Melanocyte of skin (primary cell): ENCODE measurements at places on chromosomes 11 and 22. TPM values are rescaled to one million over a fixed set of nuclear protein-coding genes. Genes with fewer than 3 reads are reported as not detected.

Gene CCDC81
- 0.33 and 1.2 TPM in 2 replicates for total RNA-seq

Gene CRY2
- total RNA-seq = 6.9 and 8.3 TPM in 2 replicates

Gene KDM4E
- total RNA-seq = not detected in 2 replicates

Gene NPTXR
- total RNA-seq = 0.36 and 0.69 TPM in 2 replicates

Gene AIFM3
- total RNA-seq = 2.3 and 3.2 TPM in 2 replicates

Gene APOBEC3C
- 15.5 and 19.3 TPM in 2 replicates for total RNA-seq

Gene GAS2
- total RNA-seq = 2.4 and 4.7 TPM in 2 replicates

Gene SPI1
- total RNA-seq = 0.36 TPM in 1 of 2 replicates, not detected in the other

Gene SPATA19
- not detected in 2 replicates for total RNA-seq

Gene ZW10
- total RNA-seq = 26.6 and 31.0 TPM in 2 replicates

Gene MYEOV
- total RNA-seq = 0.36 TPM in 1 of 2 replicates, not detected in the other

Gene OR5P2
- total RNA-seq = not detected in 2 replicates

Gene TREH
- not detected in 2 replicates for total RNA-seq

Gene SCN2B
- total RNA-seq = not detected in 2 replicates

Gene MAPK8IP2
- total RNA-seq = 6.5 and 9.6 TPM in 2 replicates

Gene TTC36
- 0.77 TPM in 1 of 2 replicates, not detected in the other for total RNA-seq

Gene ACR
- 0.36 TPM in 1 of 2 replicates, not detected in the other for total RNA-seq

Gene FXYD6
- 1.3 and 4.2 TPM in 2 replicates for total RNA-seq

Gene MISFA
- total RNA-seq = 1.3 and 2.9 TPM in 2 replicates

Gene MOB2
- 20.5 and 22.3 TPM in 2 replicates for total RNA-seq

Gene SERPINH1
- 170 and 284 TPM in 2 replicates for total RNA-seq

Gene C11orf42
- not detected in 2 replicates for total RNA-seq

Gene GRAMD1B
- total RNA-seq = 18.3 and 25.6 TPM in 2 replicates

Gene DCHS1
- total RNA-seq = 1.0 and 2.5 TPM in 2 replicates

Gene HEPACAM
- total RNA-seq = not detected in 2 replicates

Gene OR52A1
- total RNA-seq = not detected in 2 replicates

Gene ADORA2A
- total RNA-seq = 0.34 and 1.1 TPM in 2 replicates

Gene NUP160
- total RNA-seq = 41.8 and 42.0 TPM in 2 replicates

Gene ISX
- total RNA-seq = not detected in 2 replicates
